ENCODE measurements at places on chromosomes 12 and 14.

GRCh38 chr12:13594731-13595514, 386.5 kb downstream of the GRIN2B start:
- DNase-seq: no peak

DNA sequence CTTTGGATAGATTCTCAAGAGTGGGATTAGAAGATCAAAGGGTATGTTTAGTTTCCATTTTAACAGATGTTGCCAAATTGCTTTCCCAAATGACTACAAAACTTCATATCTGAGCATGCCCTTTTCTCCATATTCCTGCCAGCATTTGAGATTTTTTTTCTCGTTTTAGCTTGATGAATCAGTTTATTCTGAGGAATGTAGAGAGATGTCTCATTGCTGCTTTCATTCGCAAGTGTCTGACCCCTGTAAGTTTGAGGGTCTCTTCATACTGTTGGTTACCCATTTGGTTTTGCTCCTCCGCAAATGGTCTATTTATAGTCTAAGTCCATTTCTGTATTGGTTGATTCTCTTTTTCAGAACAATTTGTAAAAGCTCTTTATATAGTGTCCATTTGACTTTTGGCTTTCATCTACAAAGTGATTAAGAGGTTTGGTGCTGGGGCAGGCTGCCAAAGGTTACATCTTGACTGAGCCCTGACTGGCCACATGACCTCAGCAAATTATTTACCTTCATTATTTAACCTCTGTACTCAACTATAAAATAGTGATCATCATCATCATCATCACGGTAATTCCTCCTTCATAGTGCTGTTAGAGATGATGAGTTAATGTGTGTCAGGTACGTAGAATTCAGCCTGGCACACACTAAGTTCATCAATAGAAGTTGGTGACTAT, 33.6 kb downstream of the HCAR2 start:
- no peak for DNase-seq

DNA sequence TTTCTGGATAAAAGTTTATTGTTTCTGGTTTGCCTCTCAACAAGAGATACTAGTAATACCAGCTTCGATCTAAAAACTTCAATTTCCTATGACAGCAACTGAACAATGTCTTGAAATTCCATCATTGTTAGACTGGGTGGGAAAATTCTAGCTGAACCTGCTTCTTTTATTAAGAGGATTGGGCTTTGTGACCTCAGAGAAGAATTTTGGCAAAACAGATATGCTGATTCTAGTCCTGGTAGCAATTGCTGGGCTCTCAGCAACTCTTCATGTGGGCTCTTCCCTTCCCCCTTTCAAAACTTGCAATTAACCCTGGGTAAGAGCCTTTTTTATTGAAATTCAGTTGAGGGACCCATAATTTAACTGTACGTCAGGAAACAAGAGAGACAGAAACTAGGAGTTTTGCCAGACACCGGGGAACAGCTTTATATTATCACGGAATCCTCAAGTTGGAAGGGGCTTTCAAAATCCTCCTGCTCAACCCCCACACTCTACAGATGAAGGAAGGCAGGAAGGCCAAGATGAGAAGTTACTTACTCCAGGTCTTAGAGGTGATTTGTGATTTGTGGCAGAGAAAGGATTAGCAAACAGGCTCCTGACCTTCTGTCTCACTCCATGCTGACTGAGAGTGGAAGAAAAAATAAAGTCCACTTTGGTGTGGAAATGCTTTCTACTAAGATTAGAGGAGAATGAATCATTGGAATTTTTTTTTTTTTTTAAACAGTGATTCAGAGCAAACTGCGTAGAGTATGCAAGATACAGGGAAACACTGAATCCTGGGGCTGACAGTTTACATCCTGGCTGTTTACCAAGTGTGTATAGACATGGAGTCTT, 239.0 kb upstream of the ATP2B1 start:
- peak; percentile 33 for DNase-seq

GRCh38 chr12:106974511-106974910, 12.4 kb downstream of the MTERF2 start:
- DNase-seq: no peak

DNA sequence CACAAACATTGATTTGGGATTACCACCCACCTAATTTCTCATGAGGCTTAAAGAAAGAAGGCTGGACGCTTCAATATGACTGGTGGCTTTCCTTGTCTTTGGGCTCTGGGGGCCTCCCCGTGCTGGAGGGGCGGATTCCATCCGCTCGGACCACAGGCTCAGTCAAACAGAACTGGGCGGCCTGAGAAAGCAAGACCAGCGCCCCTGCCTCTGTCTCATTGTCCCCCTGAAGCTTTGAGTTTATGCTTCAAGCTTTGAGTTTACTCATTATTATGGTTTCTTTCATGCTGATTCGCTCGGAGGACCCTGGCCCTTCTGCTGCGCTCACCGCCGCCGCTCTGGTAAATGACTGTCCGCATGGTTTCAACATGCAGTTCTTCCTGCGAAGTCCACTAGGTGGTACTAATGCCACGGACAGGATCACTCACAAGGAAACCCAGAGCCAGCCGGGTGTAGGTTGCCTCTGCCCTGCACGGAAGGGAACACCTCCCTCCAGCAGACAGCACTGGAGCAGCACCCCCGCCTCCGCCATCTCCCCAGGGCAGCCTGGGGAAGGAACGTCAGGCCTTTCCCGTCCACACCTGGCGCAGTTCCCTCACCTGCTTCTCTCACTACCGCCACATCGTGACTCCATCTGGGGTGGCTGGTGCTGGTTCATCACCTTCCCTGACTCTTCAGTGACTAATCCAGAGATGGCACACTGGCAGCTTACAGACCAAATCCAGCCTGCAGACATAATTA, 13.2 kb upstream of the TIGAR start:
- DNase-seq: peak; percentile 38

- no peak for DNase-seq
Measured at GRCh38 chr14:78479127-78479780, 309.1 kb downstream of the NRXN3 start.

DNA sequence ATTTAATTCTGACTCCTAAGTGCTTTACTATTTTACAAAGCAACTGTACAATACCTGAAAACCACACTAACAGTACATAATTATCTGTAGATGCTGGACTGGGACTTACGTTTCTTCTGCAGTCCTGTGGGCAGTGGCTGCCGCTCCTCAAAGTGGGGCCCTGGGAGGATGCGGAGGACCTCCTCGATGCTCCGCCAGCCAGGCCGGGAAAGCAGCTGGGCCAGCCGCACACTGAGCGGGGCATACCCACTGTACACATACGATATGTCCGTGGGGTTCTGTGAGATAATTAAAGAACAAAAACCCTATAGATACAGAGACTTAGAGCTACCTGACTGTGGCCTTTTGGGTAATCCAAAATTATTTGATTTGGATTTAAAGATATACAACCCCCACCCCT, 6.8 kb upstream of the DIABLO start:
- no peak for DNase-seq

DNA sequence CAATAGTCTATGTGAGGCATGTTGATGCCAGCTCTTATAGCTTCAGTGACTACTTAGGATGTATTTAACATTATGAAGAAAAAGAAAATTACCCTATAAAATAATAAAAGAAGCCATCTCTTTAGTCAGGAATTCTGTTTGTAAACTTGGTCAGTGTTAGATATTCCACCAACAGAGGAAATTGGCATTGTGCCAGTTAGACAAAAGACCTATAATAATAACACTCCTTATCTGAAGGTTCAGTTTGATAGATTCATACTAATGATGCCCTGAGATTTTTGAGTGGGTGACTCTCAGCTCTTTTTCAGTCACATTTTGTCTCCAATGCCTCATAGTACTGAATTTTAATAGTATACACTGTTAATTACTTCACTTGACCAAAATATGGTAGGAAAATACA, 6.6 kb downstream of the SYT10 start:
- no peak for DNase-seq

DNA sequence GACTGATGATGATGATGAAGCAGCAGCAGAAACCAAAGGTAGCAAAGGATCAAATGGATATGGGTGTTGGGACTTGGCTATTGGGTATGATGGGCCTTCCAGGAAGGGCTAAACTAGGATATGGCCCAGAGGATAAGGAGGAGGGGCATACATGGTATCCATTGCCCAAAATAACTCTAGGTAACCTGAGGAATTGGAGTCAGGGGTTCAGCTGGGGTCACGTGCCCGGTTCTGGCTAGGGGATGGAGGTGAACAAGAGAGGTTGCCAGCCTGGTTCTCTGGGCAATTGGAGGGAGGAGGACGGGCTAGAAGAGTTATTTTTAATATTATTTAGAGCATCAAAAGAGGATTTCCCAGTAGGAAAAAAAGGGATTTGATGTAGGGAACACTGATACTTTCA, 2.7 kb upstream of the ANKRD52 start:
- no peak for DNase-seq

GRCh38 chr14:73259837-73260236, 22.5 kb downstream of the PAPLN start:
- DNase-seq: no peak

GRCh38 chr14:61188196-61188595, 92.9 kb downstream of the TMEM30B start:
- DNase-seq: no peak

DNA sequence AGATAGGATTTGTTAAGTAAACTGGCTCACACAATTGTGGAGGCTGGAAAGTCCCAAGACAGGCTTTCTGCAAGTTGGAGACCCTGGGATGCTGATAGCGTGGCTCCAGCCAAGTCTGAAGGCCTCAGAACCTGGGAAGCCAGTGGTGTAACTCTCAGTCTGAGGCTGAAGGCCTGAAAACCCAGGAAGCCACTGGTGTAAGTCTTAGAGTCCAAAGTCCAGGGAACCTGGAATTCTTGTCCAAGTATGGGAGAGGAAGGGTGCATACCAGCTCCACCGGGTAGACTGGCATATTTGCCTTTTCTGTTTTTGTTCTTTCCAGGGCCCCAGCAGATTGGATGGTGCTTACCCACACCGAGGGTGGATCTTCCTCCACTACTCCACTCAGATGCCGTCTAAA, 18.1 kb downstream of the GMFB start:
- no peak for DNase-seq

DNA sequence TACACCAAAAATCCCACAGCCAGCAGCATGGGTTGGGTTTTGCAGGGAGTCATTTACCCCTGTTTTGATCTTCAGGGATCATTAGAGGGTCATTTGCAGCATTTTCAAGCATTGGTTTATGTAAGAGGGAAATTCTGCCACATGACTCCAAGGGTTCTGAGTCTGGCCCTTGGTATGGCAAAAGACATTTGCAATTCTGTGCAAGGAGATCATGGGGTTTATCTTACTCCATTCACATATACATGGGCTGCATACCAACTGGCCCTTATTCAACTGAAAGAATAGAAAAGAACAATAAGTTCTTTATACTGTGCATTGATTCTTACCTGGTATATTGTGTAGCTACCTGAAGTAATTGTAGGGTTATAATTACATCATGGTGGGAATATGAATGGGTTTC, 13.7 kb downstream of the SIX4 start:
- no peak for DNase-seq

GRCh38 chr12:132639956-132640520, 21.5 kb downstream of the P2RX2 start:
- DNase-seq: no peak

DNA sequence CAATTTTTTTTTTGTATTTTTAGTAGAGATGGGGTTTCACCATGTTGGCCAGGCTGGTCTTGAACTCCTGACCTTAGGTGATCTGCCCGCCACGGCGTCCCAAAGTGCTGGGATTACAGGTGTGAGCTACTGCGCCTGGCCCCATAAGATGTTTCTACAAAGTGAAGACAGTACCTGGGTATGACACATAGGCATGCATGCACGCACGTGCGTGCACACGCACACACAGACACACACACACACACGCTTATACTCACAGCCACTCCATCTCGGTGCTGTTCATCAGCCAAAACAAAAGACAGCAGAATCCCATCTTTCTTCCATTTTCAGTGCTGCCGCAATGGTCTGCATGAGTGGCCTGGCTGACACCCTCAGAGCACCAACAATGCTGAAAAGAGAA, 63.9 kb downstream of the VCPKMT start:
- no peak for DNase-seq

DNA sequence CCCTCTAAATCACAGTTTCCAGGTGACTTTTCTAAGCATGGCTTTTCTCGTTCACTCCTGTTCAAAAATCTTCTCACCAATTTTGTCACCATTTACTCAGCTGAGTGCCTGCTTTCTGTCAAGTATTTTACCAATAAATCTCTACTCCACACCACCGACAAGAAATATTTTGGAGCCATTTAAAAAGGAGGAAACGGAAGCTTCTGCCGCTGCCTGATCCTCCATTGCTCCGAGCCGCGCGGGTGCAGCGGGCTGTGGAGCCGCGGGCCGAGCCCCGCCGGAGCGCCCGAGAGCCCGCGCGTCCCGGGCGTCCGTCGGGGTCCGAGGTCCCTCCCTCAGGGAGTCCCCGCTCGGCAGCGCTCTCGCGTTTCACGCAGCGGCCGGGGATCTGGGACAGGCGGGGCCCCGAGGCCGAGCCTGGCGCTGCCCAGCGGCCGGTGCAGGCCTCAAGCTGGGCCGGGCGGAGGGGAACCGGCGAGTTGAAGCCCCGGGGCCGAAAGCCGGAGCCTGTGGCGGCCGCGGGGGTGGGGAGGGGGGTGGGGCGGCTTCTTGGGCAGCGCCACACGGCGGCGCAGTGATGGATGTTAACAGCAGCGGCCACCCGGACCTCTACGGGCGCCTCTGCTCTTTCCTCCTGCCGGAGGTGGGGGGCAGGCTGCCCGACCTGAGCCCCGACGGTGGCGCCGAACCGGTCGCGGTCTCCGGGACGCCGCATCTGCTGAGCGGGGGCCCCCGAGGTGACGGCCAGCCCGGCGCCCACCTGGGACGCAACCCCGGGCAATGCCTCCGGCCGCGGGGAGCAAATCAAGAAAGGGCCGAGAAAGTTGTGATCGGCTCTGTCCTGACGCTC, 1.1 kb upstream of the HEBP1 start:
- DNase-seq: peak; percentile 50
